Activated CD8-positive, alpha-beta T cell treated with anti-CD3 and anti-CD28 coated beads, Interleukin-2, amount 10 ng/mL, durations not matched to agents 7 days and 5 days (primary cell): ENCODE measurements at places on chromosomes 11 and 22.

DNA sequence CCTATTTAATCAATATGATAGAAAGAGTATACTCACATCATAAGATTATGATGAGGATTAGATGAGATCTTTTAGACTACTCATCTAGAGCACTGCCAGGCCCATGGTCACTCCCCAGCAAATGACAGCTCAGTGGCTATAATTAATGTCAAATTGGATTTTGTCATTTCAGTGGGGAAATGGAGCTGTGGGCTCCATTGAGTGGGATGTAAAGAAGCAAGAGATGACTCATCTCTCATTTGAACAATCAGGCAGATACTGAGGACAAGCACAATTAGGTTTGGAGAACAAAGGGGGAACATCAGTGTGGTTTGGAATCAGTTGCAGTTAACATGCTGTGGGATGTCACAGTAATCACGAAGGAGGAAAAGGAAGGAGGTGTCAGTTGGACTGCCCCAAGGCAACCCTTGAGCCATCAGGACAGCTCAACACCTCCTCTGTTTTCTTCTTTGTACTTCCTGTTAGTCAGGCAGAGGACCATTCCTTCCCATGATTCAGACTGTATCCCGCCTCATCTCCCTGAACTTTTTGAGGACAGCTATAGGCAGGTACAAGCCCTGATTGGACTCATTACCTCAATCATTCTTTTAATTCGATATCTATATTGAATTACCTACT is 473.7 kb upstream of the ISX start:
- DNase-seq, result no peak

DNA sequence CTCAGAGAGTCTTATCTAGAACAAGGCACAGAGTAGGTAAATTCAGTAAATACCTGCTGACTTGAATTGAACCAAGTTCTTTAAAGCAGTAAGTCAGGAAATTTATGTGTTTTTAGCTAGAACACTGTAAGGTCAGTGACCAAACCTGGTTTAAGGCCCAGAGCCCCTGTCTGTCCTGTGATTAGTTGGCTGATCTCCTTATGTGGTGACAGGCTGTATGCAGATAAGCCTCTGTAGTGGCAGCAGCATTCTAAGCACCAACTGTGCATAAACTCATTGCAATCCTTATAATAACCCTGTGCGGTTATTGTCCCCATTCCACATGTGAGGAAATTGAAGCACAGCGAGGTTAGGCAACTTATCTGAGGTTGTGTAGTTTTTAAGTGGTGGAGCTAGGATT is 40.5 kb downstream of the FBXO7 start:
- DNase-seq, result no peak

DNA sequence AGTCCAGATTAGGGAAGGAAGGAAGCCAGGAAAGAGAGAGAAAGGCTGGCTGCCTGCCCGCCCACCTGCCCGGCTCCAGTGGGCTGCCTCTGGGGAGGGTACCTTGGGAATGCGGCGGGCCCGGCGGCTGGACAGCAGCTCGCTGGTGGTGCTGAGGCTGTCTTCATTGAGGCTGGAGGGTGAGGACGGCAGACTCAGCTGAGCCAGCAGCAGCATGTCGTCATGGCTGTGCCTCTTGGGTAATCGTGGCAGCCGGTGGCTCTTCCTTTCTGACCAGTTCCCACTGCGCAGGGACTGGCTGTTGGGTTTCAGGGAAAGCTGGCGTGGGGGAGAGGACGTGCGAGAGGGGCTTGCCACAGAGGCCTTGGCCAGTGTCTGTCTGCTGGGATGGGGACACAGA is 32.9 kb downstream of the RPL27A start:
- no peak for DNase-seq

GRCh38 chr11:48024635-48025071 is 44.3 kb downstream of the PTPRJ start:
- DNase-seq, result no peak

- no peak for DNase-seq
Observed at GRCh38 chr11:122204206-122204605, 88.2 kb upstream of the BLID start.

- DNase-seq, result no peak
Observed at GRCh38 chr11:119610836-119611426, 118.1 kb downstream of the NECTIN1 start.
